ENCODE measurements at places on chromosomes 1 and 21. TPM values are rescaled to one million over a fixed set of nuclear protein-coding genes. Genes with fewer than 3 reads are reported as not detected.

- no peak for DNase-seq
These were observed 80.6 kb downstream of the TBX19 start for GRCh38 chr1:168361252-168361651.

DNA sequence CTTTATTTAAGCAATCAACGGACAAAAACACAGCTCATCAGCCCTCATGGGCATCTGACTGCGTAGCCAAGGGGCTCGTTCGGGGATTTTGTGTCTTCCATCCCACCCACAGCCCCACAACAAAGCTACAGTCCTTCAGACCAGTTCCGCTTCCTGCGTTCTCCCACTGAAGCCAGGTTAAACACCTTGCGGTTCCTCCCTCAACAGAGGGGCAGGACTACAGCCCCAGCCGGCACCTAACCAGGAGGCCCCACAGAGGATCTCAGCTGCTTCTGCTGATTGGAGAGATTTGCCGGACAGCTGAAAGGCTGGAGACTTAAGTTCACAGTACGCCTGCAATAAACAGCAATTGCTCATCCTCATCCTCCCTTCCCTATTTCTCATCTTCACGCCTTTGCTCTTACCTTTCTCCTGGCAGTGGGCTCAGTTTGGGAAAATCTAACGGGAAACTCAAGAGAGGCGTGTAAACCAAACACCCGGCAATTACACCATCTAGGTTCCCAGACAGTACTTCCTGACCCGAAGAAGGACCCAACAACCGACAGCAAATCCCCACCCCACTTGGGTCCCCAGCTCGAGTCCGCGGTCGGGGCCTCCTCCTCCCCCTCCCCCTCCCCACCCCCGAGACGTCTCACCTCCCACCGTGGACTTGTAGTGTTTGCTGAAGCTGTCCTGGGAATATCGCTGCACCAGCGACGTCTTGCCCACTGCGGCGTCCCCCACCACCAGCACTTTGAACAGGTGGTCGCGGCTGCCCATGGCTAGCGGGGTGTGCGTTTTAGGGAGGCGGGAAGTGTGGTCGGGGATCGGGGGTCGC lies 876 bp downstream of the RAB29 start:
- no peak for DNase-seq

DNA sequence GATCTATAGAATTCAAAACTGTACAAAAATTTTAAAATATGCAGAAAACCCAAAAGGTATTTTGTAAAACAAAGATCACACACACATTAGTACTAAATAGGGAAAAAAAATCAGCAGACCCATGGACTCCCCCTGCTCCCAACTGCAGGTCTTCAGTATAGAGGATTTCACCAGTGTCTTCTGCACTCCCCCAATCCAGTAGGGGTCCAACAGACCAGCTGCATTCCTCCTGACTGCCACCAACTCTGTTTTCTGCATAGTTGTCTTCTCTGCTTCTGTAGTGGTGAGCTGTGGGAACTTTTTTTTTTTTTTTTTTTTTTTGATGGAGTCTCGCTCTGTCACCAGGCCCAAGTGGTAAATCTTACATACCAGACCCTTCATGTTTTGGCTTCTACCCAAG lies 21.9 kb downstream of the CLCA2 start:
- no peak for DNase-seq

DNA sequence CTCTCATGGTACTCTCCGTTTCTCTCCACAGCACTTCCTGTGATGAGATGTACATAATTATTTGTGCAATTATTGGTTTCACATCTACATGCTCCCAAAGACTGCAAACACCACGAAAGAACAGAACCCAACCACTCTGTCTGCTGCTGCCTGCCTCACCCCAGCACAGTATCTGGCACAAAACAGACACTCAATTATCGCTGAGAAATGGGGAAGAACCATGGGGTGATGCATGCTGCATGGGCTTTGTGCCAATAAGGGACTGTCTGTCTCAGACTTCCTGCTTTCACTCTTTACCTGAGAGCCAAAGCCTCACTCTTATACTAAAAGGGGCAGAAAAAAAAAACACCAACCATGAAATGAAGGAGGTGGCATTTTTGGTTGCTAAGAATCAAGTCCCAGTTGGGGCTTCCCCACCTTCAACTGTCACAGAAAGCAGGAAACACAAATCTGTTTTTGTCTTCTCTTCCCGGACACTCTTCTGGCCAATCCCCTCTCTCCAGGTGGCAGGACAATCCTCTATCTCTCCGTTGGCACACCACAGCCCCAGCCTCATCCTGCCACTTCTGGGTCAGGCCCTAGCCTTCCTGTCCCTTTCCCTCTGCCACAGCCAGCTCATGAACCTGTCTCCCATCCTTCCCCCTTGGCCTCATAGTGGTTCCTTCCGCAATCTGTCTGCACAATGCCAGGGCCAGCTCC lies 82.0 kb downstream of the TGFBR3 start:
- no peak for DNase-seq

- DNase-seq = no peak
These were observed 18.0 kb upstream of the LRRC8D start for GRCh38 chr1:89802841-89803240.

The KIF21B gene
- total RNA-seq = 10.7 TPM

- no peak for DNase-seq
These were observed 67.0 kb downstream of the ERO1B start for GRCh38 chr1:236214761-236215160.

- no peak for DNase-seq
These were observed 668.6 kb upstream of the NCAM2 start for GRCh38 chr21:20329636-20330035.

GRCh38 chr1:67496329-67496728 lies 66.1 kb upstream of the SERBP1 start:
- no peak for DNase-seq

The TEKT2 gene
- not detected for total RNA-seq

DNA sequence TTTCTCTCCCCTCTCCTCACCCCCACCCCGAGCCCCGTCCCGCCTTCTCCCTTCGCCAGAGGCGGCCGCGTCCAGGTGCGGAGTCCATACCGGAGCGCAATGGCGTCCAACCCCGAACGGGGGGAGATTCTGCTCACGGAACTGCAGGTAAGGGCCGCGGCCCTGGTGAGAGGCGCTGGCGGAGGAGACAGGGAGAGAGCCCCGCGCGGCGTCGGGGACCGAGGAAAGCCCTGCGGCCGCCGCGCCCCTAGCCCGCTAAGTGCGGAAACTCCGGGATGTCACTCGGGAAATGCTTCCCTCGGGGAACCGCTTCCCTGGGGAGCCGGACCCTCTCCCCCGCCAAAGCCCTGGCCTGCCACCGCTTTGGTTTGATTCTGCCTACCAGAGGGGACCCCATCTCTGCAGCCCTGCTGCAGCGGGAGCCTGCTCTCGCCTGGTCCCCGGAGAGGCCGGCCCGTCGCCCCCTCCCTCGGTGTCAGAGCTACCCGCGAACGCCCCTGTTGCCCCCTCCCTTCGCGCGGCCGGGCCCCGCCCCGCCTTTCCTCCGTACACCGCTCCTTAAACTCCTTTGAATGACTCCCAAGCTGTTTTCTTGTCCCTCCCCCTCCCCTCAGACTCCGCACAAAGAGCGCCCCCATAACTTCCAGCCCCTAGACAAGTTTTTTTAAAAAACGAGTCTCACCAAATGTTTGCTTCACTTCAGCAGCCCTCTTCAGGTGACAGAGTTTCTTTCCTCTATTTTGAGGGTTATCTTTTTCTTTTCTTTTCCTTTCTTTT lies 597 bp downstream of the PKN2 start:
- DNase-seq = peak; percentile 62

DNA sequence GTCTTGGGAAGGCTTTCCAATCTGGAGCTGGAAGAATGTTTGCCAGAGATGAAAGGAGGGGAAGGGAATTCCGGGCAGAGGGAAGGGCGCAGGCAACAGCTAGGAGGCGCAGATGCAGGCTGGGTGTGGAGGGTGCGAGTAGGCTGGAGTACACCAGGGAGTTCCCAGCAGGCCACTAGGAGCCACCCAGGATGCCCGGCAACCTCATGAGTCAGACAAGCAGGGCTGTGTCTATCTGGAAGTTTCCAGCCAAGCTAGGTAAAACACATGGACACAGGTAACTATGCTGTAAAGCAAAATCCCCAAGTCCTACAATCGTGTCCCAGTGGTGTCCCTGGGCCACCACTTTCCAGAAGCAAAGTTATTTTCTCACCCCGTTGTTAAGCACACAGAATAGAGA lies 990 bp upstream of the NBL1 start:
- peak; percentile 69 for DNase-seq

The SLAMF9 gene
- not detected for total RNA-seq

- no peak for DNase-seq
These were observed 78.6 kb downstream of the DUSP10 start for GRCh38 chr1:221663321-221663720.

GRCh38 chr1:6512245-6512907 lies 20.9 kb upstream of the PLEKHG5 start:
- DNase-seq = no peak

The ZFP69 gene
- total RNA-seq = 5.8 TPM

DNA sequence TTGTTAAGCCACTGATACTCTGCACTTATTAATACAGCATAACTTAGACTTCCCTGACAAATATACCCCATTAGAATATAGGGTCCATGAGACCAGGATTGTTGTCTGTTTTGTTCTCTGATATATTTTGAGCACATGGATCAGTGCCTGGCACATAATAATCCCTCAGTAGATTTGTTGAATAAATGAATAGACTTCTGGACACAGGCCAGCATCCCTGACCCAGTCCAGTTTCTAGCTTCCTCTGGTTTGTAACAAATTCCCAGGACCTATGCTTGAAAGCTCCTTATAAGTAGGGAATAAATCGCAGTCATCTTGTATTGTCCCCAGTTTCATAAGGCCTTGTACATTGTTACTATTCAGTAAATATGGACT lies 58.2 kb upstream of the GADD45A start:
- no peak for DNase-seq

GRCh38 chr1:44717653-44718052 lies 13.3 kb downstream of the RNU5D-1 start:
- DNase-seq = no peak

- peak; percentile 86 for DNase-seq
These were observed 1.9 kb downstream of the TAGLN2 start for GRCh38 chr1:159923203-159924024.

The ZBTB8A gene
- total RNA-seq = 10.5 TPM

DNA sequence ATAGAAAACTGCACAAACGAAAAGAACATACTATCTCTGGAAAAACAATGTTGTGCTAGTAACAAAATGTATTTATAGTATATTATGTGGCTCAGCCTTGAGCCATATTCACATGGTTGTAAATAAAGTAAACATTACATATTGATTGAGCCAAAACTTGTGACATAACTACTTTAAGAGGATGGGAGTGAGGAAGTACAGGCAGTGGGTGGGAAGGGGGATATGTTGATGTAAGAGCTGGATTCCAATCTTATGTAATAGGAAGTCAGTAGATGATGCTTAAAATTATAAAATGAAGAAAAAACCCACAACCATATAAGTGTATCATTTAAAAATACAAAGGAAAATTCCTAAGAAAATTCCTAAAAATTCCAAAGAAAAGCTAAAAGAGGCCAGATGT lies 42.7 kb downstream of the RHOU start:
- DNase-seq = no peak

The UBASH3A gene
- 1.4 TPM for total RNA-seq

DNA sequence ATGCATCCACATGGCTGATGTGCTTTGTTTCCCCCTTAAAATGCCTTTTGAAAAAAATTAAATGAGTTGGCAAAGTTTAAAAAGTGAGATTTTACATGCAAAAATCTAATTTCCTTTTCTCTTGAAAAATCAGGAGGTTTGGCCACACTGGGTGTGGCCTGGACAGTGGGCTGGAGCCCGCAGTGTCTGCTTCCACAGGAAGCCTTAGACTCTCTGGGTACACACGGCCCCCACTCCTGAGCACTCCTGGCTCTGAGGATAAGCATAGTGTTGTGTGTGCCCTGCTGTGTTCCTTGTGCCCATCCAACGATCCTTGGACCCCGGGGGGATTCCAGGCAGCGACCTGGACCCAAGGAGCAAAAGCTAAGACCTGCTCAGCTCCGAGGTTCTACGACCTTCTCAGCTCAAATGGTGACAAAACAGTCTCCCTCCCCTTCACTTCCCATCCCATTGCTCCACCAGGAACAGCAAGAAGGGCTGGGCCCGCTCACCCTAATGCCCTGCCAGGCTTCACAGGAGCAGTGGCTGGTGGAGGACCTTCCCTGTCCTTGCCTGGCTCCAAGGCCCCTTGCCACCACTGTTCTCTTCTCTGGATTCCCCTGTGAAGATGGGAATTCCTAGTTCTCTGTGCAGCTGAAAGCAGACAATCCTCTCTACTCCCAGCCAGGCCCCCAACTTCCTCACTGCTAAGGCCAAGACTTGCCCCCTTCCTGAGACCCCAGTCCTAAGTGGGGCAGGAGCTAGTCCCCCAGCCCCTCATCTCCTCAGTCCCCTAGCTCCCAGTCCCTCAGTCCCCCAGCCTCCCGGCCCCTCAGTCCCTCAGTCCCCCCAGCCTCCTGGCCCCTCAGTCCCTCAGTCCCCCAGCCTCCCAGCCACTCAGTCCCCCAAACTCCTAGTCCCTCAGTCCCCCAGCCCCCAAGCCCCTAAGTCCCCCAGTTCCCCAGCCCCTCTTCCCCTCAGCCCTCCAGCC lies 395.8 kb downstream of the PTPRU start:
- no peak for DNase-seq

DNA sequence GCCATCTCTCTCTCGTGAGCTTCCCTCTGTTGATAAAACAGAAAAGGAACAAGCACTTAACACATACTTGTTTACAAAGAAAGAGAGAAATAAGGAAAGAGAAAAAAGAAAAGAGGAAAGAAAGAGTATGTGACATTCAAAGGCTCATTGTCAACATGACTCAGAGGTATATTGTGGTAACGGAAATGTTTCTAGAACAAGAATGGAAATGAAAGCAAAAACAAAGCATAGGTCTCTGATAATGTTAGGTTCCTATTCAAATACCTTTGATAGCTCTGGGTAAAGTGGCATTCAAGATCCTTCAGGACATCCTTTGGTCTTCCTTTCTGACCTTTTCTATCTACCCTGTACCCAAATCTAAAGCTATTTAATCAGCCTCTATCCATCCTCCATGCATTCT lies 67.4 kb upstream of the DMRTA2 start:
- DNase-seq = no peak

The TTC24 gene
- not detected for total RNA-seq

The SLC25A34 gene
- total RNA-seq = 3.9 TPM

DNA sequence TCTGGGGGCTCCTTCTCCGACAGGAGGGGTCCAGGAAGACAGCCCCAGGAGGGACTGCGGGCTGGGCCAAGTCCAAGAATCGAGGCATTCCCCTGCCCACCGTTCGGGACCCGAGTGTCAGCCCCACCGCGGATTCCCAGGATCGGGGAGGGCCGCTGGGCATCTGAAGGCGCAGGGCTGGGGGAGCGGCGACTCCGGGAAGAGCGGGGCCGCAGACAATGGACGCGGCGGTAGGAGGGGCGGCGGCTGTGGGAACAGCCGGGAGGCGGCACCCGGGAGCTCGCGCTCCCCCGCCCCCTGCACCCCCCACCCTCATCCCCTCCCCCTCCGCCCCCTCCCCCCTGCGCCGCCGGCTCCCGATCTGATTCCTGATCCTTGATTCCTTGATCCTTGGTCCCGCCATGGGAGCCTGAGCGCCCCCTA lies at the start of gene VANGL2:
TSS of gene VANGL2 (plus strand) at position 342 of the 423 bp plus-strand sequence. CDS start 15,274 bp downstream, outside the sequence.
- peak; percentile 71 for DNase-seq

GRCh38 chr1:177122461-177123251 lies 41.9 kb downstream of the ASTN1 start:
- DNase-seq = no peak

The MATN1 gene
- total RNA-seq = not detected

All from ureter (tissue), 1 donor.